SK-N-SH (cell line): ENCODE measurements at places on chromosomes 4 and X. TPM values are rescaled to one million over a fixed set of nuclear protein-coding genes. Genes with fewer than 3 reads are reported as not detected.

DNA sequence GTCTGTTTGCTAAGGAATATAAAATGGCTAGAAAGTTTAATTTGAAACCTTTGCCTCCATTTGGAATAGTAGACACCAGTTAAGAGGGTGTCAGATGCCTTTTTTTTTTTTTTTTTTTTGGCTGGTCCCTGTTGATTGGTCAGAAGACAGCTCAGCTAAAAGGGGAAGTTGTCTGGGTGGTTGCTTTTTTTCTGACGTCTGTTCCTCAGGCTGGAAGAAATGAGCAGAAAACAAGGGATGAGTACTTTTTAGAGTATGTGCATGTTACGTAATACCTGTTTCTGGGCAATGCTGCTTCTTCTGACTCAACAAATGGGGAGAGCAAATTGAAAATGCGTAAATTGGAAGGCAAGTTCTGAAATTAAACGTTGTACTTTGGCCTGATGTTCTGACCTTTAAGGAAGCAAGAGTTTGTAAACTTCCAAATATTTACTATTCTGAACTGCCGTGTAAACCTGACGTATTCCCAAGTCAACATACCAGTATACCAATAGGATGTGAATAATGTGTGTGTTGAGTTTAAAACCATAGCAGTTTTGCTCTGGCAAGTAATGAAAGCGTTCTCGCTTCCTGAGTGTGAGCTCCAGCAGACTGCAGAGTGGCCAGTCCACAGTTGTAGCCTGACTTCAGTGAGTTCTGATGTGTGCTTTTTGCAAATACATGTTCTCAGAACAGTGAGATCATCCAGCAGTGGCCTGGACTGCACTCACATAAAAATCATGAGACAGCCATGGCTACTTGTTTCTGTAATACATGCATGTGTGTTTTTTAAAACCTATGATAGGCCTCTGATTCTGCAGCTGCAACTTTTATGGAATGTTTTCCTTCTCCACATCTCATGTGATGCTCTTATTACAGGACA lies 1.7 kb downstream of the SAT1 start:
- no peak for DNase-seq

DNA sequence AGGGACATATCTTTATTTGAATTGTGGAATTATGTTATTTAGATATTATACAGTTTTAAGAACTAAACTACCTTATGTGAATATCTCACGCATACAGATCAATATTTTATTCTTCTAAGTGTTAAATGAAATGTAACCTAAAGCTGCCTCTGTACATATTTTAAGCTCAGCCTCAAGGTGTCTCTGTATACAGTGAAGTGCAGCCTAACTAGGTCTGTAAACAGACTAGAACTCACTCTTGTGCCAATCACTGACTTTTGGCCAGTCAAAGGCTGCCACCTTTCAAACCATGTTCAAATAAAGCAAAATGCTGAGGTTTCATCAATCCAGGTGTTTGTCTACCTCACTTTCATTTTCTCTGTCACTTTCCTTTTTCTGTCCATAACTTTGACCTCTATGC lies 1074.5 kb upstream of the PRKX start:
- DNase-seq, result no peak

- no peak for DNase-seq
Measured at GRCh38 chrX:136204571-136204970, 46.6 kb downstream of the MAP7D3 start.

- DNase-seq, result no peak
Measured at GRCh38 chr4:116726523-116726922, 358.9 kb downstream of the TRAM1L1 start.

DNA sequence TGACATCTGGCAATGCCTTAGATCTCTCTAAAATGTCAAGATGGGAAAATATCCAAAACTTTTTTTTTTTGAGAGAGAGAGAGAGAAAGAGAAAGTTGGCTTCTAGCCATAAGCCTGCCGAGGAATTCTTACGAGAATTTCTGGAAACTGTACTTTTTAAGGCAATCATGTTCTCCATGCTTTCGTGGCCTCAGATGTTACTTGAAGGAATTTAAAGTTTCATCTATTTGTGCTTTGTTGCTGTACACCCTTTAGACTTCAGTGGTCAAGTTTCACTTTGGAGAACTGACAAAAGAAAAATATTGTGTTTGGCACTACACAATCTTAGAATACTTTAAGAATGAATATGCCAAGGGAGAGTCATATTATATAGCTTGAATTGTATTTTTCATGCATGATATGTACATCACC lies 53.9 kb downstream of the FAT4 start:
- no peak for DNase-seq

CASP3 gene
- 15.5 and 21.8 TPM in 2 replicates for polyA plus RNA-seq

TGIF2LX gene
- 5.5 and 7.4 TPM in 2 replicates for polyA plus RNA-seq

- peak; percentile 65 for DNase-seq
Measured at GRCh38 chr4:89640620-89641366, 196.2 kb downstream of the SNCA start.

DNA sequence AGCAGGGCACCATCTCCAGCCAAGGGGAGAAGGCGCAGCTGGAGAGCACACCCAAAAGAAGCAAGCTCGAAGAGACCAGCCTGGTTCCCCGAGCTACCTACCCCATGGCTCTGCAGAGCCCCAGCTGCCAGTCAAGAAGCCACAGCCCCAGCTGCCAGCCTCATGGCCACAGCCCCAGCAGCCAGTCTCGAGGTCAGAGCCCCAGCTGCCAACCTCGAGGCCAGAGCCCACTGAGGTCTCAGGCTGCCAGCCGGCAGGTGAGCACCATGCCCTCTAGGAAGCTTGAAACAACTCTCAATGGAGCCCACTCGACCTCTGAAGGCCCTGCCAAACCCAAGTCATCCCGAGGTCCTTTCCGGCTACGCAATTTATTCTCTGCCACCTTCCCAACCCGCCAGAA lies 27.0 kb upstream of the PRPS1 start:
- no peak for DNase-seq

- DNase-seq, result no peak
Measured at GRCh38 chrX:149650162-149650561, 18.6 kb upstream of the TMEM185A start.
